Fibroblast of skin of back (primary cell): ENCODE measurements at places on chromosomes 7 and 10.
A peak's percentile ranks its signal among the peaks of the same experiment; 100 is the strongest.

DNA sequence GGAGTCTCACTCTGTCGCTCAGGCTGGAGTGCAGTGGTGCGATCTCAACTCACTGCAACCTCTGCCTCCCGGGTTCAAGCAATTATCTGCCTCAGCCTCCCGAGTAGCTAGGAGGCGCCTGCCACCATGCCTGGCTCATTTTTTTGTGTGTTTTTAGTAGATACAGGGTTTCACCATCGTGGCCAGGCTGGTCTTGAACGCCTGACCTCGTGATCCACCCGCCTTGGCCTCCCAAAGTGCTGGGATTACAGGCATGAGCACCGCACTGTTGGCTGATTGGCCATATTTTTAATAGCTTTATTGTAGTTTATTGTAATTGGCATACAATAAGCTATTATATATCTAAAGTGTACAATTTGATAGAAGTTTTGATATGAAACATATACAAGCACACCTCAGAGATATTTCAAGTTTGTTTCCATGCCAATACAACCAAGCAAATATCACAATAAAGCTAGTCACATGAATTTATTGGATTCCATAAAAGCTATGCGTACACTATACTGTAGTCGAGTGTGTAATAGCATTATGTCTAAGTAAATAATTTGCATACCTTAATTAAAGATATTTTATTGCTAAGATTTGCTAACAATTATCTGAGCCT lies 5.6 kb downstream of the PLEKHS1 start:
- DNase-seq = no peak

GRCh38 chr10:123019264-123019663 lies 10.5 kb downstream of the ACADSB start:
- no peak for DNase-seq

DNA sequence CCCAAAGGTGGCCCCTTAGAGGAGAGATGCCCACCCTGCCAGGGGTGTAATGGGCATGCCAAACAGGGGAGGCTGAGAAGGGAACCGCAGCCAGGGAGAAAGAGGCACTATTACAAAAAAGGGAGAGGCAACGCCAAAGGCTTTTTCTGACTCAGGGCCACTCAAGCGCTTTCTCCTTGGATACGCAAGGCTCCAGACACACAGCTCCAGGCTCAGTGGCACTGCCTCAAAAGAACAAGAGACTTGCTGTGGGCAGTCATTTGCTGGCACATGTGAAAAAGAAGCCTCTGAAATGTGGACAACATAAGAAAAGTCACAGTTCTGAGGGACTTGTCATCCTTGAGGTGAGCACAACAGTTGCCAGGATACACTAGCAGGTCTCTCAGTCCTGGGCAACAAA lies 128.4 kb downstream of the DGKI start:
- DNase-seq = no peak

GRCh38 chr7:23216021-23216420 lies 30.6 kb upstream of the GPNMB start:
- DNase-seq = no peak

DNA sequence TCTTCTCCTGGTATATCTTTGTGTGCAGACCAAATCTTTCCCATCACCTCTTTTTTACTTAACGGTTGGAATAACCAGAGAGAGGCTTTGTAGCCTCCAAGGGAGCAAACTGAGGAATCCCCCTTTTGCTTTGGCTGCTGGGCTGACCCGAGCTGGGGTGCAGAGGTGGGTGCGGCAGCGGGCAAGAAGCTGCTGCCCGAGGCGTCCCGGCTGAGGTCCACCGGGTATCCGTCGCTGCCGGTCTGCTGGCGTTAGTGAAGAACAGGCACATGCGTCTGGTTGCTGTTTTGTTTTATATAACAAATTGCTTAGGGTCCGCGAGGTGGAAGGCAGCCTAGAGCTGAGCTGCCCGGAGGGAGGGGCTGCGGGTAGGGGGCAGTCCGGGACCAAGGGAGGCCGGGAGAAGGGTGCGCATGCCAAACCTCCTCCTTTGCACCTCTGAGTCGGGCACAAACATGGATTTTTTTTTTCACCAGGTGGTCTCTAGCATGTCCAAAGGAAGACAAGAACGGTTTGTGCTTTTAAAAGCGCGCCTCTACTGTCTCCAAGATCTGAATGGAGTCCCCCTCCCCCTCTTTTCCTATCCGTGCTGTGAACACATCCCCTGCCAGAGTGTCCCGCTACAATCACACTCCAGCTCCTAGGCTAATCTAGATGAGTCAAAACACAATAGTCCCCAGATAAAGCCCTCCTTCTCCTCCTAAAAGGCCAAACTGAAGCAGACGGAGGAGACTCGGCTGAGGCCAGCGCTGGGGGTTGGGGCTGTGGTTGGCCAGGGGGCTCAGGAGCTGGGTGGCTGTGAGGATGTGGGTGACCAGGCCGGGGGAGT lies 6.8 kb upstream of the GATA3 start:
- DNase-seq = no peak

DNA sequence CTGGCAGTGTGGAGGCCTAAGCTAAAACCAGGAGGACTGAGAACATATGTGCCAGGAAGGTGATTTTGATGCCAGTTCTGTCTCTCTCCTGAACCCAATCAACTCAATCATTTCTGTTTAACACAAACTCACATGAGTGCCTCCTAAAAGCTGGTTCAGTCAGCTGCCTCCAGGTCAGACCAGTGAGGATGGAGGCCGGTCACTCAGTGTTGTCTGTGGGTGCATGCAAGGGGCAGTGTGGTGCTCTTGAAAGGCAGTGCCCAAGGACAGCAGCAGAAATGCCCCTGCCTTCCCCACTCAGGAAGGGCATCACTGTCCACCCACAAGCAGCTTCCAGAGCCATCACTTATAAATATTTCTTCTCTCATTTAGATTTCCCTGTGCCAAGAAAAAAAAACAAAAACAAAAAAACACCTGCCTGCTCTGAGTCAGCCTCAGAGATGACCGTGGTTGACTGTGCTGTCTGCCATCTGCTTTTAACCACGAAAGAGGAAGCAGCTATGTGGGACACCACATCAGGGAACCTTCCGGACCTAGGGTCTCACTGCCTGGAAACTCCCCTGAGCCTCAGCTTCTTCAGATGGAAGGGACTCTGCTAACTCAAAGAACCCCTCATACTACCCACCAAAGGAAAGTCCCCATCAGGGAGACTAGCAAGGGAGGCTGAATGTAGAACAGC lies 39.1 kb downstream of the VOPP1 start:
- DNase-seq = peak; percentile 50

- no peak for DNase-seq
Observed at GRCh38 chr7:11294965-11295364, 321.3 kb downstream of the PHF14 start.

DNA sequence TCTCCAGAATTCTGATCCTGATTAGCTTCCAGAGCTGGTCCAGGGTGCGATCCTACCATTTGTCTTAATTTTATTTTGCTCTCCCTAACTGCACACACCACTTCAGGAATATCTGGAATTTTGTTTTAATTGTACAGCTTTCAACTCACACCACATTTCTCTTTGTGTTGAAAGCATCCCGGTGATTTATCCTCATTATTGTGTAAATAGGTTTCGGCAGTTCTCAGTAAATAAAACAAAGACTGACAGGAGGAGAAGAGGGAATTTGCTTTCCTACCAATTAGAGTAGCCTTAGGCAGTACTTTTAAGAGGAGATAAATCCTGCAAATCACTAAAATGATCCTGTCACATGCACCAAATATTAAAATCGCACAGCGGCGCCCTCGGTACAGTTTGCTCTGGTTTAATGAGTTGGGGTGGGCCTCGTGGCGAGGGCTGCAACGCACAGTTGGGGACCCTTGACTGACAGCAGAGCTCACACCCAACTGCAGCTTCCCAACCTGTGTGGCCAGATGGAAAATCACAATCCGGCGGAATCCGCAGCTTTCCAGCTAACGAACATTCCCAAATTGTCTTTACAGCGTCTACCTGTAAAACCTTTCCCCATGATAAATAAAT lies 62.6 kb downstream of the EBF3 start:
- no peak for DNase-seq

GRCh38 chr7:25982684-25983083 lies 169.3 kb upstream of the NFE2L3 start:
- DNase-seq = no peak

DNA sequence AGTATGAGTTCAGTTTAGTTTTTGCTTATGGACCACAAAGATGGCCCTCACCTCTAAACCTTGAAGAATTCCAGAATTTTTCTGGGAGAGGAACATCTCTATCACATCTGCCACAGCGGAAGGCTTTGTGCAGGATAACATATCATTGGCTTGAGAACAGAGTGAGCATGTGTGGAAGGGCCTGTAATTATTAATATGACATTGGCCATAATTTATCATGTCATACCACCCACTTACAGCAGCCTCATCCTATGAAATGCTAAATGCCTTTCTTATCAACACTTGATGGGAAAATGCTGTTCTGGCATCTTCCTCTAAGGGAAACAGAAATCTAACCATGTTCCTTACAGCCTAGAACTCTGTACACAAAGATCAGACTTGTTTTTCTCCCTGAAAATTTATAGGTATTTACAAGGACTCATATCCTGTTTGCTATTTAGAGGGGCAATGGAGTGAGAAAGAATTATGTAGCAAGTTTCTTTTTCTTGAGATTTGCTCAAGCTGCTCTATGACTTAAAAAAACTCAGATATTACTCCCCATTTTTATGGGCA lies 817.3 kb downstream of the LRMDA start:
- DNase-seq = no peak

DNA sequence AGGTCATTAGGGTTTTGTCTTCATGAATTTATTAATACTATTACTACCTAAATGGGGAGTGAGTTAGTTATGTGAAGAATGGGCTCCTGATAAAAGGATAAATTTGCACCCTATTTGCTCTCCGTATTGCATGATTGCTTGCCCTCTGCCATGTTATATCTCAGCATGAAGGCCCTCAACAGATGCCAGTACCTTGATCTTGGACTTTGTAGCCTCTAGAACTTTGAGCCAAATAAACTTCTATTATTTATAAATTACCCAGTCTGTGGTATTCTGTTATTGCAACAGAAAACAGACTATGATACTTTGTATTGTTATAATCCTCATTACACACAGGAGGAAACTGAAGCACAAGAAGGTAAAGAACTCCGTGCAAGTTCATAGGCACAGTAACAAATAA lies 150.8 kb downstream of the AGMO start:
- no peak for DNase-seq

DNA sequence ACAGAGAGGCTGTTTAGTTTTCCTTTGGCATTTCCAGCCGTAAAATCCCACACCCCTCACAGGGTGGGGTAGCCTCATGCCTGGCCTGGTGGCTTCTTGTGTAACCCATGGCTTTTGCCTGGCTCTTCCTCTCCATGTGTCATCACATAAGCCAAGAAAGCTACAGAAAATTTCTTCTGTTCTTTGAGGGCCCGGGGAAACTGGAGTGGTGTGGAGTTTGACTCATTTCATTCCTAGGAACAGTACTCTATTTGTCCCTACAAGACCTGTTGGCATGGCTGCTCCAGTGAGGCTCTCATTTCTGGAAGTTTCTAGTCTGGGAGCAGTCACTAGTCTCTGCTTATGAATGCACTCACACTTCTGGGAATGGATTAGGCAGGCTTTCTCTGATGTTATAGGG lies 523.9 kb downstream of the SUGCT start:
- peak; percentile 71 for DNase-seq

DNA sequence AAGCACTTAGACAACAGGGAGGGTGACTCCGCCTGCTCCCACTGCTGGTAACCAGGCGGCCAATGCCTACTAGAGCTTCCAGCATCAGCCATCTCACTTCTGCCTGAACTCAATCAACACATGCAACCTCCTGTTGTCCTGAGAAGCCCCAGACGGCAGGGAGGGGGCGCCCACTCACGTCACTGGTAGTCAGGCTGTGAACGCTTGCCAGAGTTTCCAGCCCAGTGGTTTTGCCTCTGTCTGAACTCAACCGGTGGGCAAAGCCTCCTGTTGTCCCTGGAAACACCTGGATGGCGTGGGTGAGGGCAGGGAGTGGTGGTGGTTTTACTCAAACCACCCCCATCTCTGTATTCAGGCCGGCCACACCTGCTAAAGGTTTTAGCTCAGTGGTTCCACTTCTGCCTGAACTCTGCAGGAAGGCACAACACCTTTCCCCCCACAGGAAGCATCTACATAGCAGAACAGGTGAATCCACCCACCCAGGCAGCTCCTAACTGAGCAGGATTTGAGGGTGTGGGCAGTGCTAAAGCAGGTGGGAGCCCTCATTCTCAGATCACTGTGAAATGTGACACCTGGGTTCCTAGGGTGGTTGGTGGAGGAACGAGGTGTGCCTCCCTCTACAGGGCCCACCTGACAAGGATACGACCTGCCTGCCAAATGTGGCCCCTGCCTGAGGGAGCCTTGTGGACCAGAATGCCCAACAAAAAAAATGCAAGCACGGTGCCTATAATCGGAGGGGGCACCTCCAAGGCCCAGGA lies 563.0 kb upstream of the SEMA3D start:
- DNase-seq = no peak

- DNase-seq = no peak
Observed at GRCh38 chr10:69858201-69858600, 56.5 kb downstream of the COL13A1 start.

GRCh38 chr10:77146712-77147336 lies 490.8 kb downstream of the KCNMA1 start:
- peak; percentile 23 for DNase-seq

- DNase-seq = no peak
Observed at GRCh38 chr10:132350946-132351345, 19.0 kb downstream of the LRRC27 start.

- DNase-seq = no peak
Observed at GRCh38 chr7:71363223-71363622, 231.3 kb downstream of the GALNT17 start.

GRCh38 chr10:30811276-30812017 lies 181.9 kb upstream of the LYZL2 start:
- no peak for DNase-seq

- DNase-seq = peak; percentile 92
Observed at GRCh38 chr7:108824840-108825580, 255.3 kb downstream of the DNAJB9 start.

DNA sequence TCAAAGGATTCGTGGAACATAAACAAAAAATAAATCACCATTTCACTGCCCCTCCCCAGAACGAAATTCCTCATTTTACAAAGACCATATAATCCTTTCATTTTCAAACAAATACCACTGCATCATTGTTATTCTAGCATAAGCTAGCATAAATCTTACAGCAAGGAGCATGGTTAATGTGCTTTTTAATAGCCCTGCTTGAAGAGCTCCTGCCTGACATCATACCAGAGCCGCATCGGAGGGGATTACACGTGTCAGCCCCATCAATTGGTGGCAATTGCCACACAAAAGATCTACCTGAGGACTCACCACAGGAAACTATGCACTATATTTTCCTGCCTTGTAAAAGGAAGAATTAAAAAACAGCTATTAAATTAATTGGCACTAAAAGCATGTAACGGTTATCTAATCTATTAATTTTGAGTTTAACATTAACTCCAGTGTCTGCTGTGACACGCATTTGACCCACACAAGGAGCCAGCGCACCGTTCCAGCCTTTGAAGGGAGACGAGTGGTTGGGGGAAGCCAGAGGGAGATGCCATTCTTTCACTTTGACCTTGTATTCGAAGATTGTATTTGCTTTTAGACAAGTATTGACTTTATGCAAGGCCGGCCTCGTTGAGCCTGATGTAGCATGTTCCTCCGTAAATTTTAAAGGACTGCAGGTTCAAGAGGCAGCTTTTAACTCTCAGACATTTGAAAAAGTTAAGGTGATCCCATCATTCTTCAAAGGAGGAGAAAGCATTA lies 261.1 kb upstream of the RNF32 start:
- no peak for DNase-seq

GRCh38 chr10:46091080-46091827 lies 45.2 kb upstream of the MSMB start:
- DNase-seq = no peak
